COLO829 (cell line): ENCODE measurements at places on chromosomes 7 and 10.

DNA sequence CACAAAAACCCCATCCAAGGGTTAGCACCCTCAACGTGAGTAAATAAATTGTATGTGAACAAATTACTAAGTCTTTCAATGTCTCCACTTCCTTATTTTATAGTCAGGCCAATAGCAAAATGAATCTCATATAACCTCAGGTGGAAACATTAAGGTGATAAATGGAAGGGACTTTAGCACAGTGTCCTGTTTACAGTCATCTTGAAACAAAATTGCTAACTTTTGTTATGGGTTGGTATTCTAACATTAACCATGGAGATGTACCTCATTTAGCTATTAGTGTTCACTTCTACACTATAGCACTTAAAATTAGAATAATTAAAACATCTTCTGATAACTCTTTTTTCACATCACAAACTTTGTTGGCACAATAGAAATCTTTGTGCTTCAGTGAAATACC, 255.8 kb upstream of the CNTNAP2 start:
- DNase-seq: no peak

DNA sequence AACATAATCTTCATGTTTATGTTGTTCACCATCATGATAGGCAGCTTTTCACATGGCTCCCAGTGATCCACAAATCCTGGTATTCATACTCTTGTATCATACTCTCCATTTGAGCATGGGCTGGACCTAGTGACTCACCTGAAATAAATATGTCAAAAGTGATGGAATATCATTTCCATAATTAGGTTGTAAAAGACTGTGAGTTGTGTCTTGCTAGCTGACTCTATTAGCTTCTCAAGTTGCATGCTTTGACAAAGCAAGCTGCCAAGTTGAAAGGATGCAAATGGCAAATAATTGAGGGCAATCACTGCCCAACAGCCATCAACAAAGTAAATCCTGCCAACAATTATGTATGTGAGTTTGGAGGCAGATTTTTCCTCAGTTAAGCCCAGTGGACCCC, 300.4 kb downstream of the AHR start:
- DNase-seq: no peak

- DNase-seq: no peak
Measured at GRCh38 chr10:30081182-30081581, 21.8 kb upstream of the JCAD start.

GRCh38 chr10:30158325-30158960, 99.1 kb upstream of the JCAD start:
- no peak for DNase-seq
